ENCODE measurements at places on chromosomes 11 and 22.

DNA sequence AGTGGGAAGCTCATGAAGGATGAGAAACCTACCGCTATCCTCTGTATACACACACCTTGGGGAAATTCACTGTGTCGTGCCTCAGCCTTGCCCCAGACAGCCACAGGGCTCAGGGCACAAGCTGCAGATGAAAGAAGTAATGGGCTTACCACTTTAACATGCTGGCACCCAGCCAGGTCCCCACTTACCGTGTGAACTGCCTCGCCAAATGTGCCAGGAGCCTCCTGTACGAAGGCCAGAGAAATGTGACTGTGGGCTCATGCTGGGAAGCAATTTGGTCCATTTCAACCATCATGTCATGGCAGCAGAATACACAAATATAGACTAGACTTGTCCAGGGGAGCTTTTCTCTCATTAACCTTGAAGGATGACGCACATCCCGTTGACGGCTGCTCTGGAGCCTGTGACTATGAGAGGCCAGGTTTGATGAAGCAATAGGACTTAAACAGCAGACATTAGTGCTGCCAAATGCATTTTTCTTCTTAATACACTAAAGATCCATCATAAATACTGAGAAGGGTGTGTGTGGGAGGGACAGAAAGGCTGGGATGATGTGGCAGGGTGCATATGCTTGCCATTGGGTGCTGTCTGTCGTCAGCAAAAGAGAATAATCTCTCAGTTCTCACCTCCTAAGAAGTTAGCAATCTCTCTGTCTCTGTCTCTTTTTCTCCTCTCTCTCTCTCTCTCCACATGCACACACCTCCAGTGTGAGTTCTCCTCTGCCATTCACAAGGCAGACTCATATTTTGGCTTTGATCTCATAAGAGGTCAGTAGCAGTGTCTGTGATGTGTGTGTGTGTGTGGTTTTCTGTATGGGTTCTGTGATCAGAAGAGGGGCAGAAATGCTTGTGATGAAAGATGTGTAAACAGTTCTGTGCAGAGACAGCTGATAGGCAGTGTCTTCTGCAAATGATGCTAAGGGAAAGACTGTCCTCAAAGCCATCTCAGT lies 142.4 kb downstream of the KIRREL3 start:
- DNase-seq = no peak

DNA sequence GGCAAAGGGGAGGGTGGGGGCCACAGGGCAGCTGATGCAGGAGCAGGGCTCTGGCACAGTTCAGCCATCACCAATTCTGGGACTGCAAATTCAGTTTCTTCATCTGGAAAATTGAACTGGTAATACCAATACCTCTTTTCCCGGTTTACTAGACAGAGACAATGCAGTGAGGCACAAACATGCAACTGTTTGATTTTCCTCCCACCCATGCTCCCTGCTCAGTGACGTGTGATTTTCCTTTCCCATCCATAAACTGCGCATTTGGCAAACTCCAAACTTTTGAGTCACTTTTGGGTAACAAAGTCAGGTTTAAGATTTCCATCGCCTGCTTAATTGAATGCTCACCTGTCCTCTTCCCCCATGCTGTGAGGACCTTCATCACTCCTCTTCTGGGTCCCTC lies 23.2 kb downstream of the P2RY2 start:
- no peak for DNase-seq

- no peak for DNase-seq
Observed at GRCh38 chr11:118277312-118277711, 13.2 kb upstream of the MPZL2 start.

- DNase-seq = no peak
Observed at GRCh38 chr11:72190631-72191071, 1.3 kb upstream of the FOLR1 start.

DNA sequence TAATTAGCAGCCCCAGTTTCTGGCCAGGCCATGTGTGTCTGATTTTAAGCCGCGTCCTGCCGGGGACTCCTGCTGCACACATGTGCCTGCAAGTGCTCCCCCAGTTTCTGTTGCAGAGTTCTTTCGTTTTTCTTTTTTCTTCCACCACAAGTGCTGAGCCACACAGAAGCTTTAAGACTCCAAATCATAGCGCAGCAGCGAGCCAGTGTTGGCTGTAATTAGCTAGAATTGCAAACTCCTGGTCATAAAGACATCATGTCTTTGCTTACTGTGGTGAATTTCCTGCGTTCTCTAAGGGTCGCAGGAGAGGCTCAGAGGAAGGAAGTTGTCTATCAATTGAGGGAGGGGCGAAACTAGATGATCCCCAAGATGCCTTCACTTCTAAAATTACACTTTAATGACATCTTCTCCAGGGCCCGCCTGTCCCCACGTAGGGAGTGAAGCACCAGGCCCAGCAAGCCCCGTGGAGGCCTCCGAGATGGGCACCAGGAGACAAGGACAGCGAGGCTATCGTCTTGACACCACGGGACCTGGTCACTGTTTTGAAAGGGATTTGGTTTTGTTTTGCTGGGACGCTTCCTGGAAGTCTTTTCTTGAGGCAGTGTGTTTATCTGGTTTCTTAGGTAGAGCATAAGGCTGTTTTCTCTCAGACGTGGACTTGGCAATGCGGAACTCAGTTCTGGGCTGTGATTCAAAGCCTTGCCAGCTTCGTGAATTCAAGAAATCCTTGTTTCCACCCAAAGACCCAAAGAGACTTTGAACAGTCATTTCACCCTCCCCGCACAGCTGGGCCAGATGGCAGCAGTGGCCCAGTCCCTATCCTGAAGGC lies 71.8 kb downstream of the UBASH3B start:
- no peak for DNase-seq

DNA sequence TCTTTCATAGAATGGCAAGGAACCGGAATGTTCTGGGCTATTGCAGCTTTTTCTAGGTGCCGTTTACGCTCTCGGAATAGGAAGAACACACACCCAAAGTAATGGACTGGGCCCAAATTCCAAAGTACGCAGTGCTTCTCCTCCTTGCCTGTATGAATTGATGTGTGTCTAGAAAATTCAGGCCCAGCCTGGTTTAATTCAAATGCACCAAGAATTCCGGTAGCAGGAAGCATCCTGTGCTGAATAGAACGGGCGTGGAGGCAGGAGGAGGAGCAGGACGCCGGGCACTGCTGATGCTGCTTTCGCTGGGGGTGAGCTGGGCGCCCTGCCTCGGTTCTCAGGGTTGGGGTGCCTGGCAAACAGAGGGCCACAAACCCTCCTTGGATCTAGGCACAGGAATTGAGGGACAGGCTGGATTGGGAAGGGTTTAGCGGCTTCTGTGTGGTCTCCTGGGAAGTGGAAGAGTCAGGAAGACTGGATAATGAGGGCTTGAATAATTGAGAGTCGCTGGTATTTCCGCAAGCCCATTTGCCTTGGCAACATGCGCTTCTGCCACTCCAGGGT lies 2.0 kb downstream of the PARVB start:
- no peak for DNase-seq

DNA sequence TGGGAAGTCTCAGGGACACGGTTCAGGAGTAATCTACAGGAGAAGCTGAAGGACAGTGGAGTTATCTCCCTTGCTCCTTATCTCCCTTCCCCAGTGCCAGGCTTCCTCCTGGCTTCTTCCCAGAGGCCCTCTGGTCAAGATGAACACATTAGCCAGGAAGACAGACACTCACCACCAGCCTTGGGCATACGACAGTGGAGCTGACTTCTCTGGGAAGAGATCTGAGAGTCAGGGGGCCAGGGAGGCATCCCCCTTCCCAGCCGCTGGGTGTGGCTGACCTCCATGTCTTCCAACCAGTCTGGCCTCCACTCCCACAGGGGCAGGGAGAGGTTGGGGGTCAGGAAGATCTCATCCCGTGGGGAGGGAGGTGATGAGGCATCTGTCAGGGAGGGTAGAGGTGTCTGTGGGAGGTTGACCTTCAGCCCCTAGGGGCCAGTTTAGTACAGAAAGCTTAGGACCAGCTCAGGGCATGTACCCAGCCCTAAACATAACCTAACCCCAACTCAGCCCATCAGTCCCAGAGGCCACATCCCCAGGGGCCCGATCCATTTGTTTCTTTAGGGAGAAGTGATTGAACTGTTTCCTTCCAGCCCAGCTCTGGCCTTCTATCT lies 12.7 kb downstream of the ROBO4 start:
- no peak for DNase-seq

GRCh38 chr22:25645266-25645665 lies 80.8 kb downstream of the GRK3 start:
- no peak for DNase-seq

GRCh38 chr22:50259302-50259701 lies 2.2 kb downstream of the MAPK12 start:
- DNase-seq = no peak

DNA sequence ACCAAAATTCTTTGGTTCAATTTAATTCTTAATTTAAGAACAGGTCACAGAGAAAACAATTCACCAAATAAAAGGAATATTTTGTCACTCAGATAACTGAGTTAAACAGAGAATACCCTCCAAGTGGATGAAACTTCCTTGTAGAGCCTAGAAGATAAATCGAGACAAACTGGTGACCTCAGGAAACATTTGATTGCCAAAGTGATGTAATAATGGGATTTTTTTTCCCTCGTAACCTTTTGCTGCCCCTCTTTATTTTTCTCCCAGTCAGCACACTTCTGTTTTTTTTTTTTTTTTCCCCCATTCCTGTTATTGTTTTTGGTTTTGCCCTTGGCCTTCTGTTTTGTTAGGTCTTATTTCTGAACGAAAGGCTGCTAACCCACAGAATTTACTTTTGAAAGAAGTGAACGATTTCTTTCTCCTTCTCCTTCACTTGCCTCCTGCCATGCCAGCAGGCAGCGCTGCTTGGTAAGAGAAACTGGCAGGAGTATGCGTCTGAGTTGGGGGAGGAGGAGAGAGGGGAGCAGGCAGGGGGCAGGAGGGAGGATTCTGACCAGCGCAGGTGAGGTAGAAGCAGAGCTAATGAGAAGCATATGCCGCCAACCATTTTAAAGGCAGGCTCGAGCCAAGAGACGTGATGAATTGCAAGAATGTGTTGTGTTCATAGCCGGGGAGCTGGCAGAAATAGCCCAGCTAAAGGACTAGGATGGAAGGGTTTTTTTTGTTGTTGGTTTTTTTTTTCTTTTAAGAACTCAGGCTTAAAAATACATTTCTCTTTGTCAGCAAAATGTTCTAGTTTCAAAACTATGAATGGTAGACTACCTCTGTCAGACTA lies 121.9 kb upstream of the MTMR2 start:
- no peak for DNase-seq

GRCh38 chr22:29509298-29509697 lies 29.3 kb downstream of the NEFH start:
- no peak for DNase-seq

DNA sequence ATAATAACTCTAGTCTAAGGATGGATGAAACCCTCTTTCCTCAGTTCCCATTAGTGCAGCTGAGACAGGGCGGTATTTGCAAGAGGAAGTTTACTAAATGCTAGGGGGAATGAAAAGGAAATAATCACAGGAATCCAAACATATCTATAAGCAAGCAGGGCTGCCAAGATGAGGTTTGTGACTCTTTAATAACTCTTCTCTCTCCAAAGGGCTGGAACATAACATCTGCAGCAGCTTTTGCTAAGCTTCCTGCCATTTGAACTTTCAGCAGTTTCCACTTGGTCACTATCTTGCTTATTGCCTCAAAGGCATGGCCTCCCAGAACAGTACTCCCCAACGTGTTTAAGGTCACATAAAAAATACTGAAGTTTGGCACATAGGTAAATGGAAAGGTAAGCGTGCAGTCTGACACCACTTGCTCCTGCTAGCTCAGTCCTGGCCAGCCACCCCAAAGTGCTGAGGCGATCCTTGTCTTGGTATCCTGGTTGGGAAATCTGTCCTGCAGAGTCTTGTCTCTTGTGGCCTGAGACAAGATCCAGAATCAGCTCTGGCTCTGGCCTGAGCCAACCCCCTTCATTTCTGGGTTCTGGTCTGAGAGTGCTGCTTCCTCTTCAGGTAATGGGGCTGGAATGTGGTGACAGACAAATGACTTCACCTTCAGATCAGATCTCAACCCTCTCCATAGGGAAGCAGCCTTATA lies 81.8 kb downstream of the KCNC1 start:
- no peak for DNase-seq

DNA sequence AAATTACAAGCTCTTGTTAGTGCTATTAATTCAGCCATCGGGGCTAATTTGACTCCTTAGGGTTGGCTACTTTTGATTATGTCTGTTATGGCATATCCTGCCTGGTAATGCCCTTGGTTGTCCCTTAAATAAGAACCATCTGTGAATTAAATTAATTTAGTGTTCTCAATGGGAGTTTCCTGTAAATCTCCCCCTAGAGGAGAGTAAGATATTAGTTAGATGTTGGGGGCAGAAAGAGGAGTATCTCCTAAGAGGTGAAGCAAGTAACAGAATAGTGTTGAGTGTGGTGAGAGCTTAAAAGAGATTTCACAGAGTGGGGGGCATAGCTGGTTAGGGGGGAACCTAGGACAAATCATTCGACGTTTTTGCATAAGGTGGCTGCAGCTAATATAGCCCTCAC lies 1126.9 kb downstream of the JRKL start:
- no peak for DNase-seq

DNA sequence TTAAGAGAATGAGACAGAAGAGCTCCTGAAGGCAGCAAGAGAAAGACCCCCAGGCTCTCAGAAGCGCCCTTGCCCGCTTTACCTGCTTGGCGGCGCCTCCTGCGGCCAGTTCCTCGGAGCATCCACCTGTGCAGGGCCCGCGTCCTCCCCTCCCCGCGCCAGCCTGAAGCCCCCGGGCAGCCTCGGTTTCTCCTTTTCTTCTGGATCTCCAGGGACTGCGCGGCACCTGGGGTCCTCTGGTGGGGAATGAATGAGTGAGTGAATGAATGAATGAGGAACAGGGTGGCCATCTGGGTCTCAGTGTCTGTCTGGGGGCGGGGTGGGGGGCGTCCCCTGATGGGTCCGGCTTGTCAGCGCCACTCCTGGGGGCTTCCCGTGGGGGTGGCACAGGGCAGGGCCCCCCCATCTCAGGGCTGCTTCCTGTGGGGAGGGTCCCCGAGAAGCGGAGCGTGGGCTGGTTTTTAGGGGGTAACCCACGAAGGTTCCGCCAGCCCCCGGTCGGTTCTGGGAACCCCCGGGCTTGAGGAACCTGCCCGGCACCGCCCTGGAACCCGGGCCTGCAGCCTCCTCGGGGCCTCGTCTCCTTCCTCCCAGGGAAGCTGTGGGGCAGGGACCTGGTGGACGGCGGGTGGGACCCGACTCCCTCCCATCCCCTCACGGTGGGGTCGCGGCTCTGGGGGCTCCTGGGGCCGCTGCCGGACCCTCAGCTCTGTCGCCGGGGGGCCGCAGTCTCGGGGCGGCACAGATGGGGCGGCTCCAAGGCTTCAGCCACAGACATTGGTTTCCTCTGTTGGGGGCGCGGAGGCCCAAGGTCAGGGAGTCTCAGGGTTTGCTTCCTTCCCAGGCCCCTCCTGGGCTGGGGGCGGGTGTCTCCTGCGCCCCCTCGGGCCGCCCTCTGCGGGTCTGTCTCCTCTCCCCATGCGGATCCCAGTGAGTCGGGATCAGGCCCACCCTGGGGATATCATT lies 8.3 kb upstream of the KRTAP5-7 start:
- DNase-seq = no peak

Data from cortex of kidney (tissue), 1 donor.